Adrenal gland (tissue), 19 donors: ENCODE measurements at places on chromosomes 11 and 22. TPM values are rescaled to one million over a fixed set of nuclear protein-coding genes. Genes with fewer than 3 reads are reported as not detected.

- peaks cover 9% of the 10 kb centered on the region for H3K4me1 ChIP-seq
- no peak overlapping the region for H3K4me3 ChIP-seq
- no peaks in the 10 kb centered on the region for H3K36me3 ChIP-seq
These were observed 5.4 kb downstream of the IZUMO1R start for GRCh38 chr11:94309757-94310156.

DNA sequence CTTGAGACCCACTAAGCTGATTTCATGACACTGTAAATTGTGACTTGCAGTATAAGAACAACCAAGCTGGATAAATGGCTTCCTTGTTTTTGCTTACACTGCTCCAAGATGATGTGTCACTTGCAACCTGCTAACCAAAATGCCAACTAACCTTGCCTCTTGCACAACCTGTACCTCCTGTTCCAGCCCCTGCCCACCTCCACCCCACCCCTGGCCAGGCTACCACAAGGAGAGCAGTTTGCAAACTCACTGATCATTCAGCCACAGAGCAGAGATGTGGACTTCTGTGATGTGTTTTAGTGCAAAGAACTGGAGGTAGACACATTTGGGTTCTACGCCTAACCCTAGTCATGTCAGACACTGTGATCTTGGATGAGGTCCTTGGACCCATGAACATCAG is 4.3 kb upstream of the APOL6 start:
- H3K4me1 ChIP-seq, result peaks cover 31% of the 10 kb centered on the region
- no peak overlapping the region for H3K4me3 ChIP-seq
- no peak for DNase-seq
- H3K36me3 ChIP-seq, result no peaks in the 10 kb centered on the region
- no peak overlapping the region for H3K27ac ChIP-seq
- no peaks in the 10 kb centered on the region for H3K27me3 ChIP-seq

GRCh38 chr22:46791201-46791731 is 28.8 kb downstream of the TBC1D22A start:
- no peaks in the 10 kb centered on the region for H3K27me3 ChIP-seq
- no peak overlapping the region for H3K4me3 ChIP-seq
- H3K36me3 ChIP-seq, result no peaks in the 10 kb centered on the region
- peaks cover 16% of the 10 kb centered on the region for H3K4me1 ChIP-seq

DNA sequence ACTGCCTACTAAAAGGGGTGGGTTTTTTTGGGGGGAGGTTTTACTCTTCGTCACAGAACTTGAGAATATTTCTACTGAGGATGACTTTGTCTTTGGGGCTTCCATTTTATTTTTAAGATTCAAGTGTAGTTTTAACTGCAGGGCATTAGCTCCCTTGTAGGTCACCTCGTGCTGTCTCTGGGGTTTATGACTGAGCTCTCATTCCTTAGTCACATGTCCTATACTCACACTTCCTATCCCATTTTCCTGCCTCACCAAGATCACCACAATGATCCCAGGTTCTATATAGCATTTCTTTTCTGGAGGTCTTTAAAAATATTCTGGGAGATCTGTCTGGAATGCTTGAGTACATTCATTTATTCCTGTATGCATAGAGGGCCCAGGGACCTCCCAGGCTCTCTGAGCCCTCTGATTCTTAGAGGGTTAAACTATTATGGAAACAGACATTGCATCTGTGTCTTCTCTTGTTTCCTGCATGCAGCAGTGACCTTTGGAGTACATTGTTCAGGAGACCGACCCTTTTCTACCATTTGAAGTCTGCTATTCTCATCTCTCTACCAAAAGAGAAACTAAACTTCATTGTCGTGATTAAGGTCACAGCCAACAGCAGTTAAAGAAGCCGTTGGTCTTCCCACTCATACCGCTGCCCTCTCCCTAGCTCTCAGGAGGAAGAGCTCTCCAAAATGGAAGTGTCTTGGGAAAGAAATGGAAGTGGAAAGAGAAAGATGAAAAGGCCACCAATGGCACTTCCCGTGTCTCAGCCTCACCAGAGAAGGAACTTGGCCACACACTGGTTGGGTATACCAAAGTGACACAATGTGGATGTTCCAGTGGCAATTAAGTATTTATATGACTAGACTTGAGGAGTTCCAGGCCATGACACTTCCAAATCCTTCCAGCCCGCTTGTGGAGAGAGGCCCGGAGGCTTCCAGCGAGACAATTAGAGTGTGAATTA is 77.5 kb downstream of the ZBTB16 start:
- H3K27ac ChIP-seq, result no peak overlapping the region
- no peaks in the 10 kb centered on the region for H3K27me3 ChIP-seq
- peaks cover 8% of the 10 kb centered on the region for H3K36me3 ChIP-seq

The KCNC1 gene
- total RNA-seq, result not detected
